ENCODE measurements at places on chromosomes 3 and 15.

DNA sequence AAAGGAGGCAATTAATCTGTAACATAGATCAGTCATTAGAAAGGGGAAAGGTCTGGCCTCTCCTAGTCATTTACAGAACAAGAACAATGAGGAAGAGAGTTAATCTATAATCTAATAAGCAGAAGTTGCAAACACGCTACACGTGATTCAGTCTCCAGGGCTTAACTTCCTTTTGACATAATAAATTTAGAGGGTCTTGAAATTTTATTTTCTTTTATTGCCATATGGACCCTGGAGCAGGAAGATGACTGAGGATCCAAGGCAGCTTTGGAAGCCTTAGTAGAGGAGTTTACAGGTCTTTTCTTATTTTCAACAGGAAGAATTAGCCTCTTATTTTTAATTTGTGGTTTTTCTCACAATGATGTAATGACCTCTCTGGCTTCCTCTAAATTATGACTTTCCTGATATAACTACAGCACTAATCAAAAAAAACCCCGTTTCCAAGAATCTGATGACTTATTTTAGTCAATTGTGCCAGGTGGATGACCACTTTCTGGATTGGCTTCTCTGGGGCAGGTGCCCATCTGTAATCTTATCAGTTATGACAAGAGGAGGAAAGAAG lies 32.2 kb downstream of the ADGRG7 start:
- no peak for DNase-seq

DNA sequence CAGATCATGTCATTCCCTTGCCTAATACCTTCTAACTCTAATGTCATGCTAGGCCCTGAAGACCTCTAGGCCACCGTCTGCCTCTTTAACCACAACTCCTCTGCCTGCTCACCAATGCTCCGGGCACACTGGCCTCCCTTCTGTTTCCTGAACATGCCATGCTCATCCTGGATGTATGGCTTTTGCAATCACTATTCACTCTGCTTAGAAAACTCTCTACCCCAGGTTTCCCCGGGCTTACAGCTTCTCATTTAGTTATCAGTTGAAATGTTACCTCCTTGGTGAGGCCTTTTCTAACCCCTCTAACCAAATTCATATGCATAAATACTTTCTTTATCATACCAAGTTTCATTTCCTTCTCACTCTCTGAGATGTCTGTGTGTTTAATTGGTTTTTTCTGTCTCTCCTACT lies 727.8 kb upstream of the CFAP20DC start:
- DNase-seq: no peak

DNA sequence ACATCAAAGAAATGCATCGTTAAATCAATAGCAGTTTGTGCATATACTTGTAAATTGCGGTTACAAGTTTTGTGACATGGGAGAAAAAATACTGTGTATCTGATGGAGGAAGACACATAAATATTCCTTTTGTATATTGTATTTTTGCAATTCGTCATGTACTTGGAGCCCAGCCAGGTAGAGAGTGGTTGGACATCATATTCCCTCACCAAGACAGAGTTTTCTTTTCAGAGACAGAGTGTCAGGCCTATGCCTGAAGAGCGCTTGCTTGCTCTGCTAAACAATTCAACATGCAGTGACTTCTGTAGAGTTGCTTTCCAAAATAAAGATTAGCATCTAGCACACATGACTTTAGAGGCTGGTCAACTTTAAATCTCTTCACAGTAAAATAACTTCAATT lies 24.8 kb upstream of the MEIS2 start:
- DNase-seq: no peak

GRCh38 chr15:94584833-94585244 lies 353.5 kb downstream of the MCTP2 start:
- peak; percentile 56 for DNase-seq

- peak; percentile 28 for DNase-seq
These were observed 3.6 kb downstream of the SIAH2 start for GRCh38 chr3:150759319-150759718.

- DNase-seq: no peak
These were observed 7.7 kb downstream of the GALNT15 start for GRCh38 chr3:16182183-16182582.

- no peak for DNase-seq
These were observed 1.9 kb upstream of the PDIA5 start for GRCh38 chr3:123064914-123065313.

DNA sequence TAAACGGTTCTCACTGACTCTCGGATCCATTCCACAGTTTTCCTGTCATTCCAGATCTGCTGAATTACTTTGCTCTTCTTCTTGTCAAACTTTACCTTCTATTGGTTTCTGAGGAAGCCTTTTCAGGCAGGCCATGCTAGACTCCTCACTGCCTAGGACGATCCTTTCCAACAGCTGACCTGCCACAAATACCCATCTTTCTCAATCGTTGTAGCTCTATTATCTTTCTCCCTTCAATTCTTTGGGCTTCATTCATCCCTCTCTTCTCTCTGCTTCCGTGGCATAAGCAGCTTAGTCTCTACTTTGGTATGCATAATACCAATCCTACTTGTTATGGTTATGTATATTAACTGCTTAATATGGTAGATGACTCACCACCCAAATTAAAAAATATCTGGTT lies 421.8 kb downstream of the NLGN1 start:
- no peak for DNase-seq

DNA sequence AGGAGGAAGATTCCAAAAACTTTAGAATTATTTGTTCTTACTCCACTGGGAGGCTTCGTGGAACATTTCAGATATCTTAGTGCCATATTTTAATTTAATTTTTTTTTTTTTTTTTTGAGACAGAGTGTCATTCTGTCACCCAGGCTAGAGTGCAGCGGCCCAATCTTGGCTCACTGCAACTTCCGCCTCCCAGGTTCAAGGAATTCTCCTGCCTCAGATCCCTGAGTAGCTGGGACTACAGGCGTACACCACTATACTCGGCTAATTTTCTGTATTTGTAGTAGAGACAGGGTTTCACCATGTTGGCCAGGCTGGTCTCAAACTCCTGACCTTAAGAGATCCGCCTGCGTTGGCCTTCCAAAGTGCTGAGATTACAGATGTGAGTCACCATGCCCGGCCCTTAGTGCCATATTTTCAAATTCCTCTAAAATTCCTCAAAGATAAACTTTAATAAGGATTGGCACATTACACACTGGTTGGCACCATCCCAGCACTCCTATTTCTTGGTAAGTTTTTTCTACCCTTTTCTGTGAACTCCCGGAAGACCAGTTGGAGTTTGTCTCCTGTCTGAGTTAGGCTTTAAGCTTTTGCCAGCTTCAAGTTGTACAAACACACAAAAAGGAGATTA lies 693.7 kb downstream of the MCTP2 start:
- DNase-seq: no peak

GRCh38 chr3:180036671-180037455 lies at the start of gene PEX5L:
Gene PEX5L (minus strand): TSS chr3:180036937. CDS start chr3:180036599, 338 bp downstream.
- peak; percentile 4 for DNase-seq

DNA sequence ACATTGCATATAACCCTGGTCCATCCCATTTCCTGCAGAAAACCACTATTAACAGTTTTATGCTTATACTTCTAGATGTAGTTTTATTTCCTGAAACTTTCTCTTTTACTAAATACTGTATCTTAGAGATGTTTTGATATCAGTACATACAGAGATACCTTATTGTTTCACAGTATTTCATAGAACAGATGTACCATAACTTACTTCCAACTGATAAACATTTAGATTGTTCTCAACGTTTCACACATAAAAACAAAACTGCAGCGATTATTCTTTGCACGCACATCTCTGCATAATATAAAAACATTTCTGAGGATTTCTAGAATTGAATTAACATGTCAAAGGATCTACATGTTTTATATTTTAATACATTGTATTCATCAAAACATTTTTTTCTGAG lies 2.6 kb downstream of the ZNF80 start:
- no peak for DNase-seq

- DNase-seq: no peak
These were observed 357 bp upstream of the MAN2C1 start for GRCh38 chr15:75368689-75369239.

- no peak for DNase-seq
These were observed 77.8 kb upstream of the LPP start for GRCh38 chr3:188076176-188076575.

- DNase-seq: no peak
These were observed 565.7 kb downstream of the FGF12 start for GRCh38 chr3:192161661-192162060.

GRCh38 chr3:4688411-4688810 lies 195.3 kb downstream of the ITPR1 start:
- no peak for DNase-seq

DNA sequence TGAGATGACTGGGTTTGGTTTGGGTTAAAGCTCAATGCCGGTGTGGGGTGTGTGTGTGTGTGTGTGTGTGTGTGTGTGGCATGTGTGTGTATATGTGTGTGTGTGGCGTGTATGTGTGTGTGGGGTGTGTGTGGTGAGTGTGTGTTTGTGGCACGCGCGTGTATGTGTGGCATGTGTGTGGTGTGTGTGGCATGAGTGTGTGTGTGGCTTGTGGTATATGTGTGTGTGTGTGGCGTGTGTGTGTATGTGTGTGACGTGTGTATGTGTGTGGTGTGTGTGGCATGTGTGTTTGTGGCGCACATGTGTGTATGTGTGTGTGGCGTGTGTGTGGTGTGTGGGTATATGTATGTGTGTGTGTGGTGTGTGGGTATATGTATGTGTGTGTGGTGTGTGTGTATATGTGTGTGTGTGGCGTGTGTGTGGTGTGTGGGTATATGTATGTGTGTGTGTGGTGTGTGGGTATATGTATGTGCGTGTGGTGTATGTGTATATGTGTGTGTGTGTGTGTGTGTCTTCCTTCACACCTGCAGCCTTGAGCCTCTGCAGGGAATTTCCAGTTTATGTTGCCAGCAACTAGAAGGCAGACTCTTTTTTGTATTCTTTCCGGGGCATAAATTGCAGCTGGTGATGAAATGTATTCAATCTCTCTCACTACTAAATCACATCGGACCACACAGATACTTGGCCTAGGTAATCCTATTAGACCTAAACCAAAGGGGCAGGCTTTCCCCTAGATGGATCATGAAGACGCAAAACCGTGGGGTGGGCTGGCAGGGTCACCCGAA lies 34.8 kb downstream of the CHRD start:
- no peak for DNase-seq

DNA sequence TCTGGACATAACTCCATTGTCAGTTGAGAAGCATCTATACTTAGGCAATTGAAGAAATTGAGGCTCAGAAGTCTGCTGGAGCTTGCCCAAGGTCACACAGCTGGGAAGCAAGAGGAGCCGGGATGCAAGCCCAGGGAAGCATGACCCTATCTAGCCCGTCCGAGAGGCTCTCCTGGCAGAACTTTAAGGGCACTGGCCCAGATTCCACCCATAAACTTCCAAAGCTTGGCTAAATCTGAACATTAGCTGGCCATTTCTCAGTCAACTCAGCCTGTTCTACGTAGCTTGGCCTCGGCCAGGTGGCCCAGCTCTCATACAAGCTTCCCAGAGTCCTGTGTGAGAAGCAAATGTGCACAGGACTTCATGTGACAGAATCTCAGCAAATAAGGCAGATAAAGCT lies 75.8 kb downstream of the LRIG1 start:
- DNase-seq: no peak

GRCh38 chr3:16671690-16672089 lies 66.5 kb upstream of the DAZL start:
- DNase-seq: no peak

DNA sequence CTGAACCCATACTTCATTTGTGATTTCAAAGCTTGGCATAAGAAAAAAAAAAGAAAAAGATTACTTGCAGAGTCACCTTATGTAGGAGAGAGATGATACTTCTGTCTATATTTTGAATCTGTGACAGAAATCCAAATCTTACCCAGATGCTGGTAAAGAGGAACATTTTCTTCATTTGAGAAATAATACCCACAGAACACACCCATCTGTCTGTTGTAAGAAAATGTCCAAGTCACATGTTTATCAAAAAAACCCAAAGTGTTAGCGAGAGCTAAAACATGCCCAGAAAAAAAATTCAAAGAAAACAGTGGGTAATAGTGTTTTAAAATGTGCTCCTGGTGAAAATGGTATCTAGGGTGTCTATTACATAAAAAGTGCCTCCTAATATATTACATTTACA lies 18.0 kb upstream of the RAP2B start:
- DNase-seq: no peak

DNA sequence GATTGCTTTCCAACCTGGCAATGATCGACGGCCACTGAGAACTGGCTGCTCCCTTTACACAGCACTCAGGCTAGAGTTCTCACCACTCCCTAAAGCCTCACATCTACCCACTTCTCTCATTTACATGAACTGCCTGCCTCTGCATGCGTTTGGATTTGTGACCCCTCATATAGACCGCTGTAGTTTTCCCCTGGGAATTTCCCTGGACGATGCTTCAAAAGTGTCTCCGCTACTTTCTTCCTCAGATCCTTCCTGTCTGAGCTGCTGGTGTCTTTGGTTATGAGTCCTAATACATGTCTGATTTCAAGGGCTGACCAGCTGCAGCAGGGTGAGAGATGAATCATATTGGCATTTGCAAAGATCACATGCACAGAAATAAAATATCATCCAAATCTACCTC lies 116.7 kb upstream of the ETV5 start:
- DNase-seq: no peak

- DNase-seq: no peak
These were observed 728.1 kb upstream of the GRM7 start for GRCh38 chr3:6132684-6133432.

- no peak for DNase-seq
These were observed 59.2 kb downstream of the SPSB4 start for GRCh38 chr3:141110322-141110721.

GRCh38 chr3:135154186-135154585 lies 359.1 kb downstream of the EPHB1 start:
- no peak for DNase-seq

DNA sequence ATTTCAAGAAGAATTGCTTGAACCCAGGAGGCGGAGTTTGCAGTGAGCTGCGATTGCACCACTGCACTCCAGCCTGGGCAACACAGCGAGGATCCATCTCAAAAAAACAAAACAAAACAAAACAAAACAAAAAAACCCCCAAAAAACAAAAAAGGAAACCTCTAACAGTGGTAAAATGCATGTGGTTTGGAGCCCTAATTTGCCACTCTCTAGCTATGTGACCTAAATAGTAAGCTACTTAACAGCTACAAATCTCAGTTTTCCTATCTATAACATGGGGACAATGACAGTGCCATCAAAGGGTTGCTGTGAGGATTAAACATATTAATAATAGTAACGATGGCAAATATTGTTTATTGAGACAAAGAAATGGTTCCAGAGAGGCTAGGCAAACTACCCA lies 119.4 kb upstream of the LMOD3 start:
- DNase-seq: no peak

DNA sequence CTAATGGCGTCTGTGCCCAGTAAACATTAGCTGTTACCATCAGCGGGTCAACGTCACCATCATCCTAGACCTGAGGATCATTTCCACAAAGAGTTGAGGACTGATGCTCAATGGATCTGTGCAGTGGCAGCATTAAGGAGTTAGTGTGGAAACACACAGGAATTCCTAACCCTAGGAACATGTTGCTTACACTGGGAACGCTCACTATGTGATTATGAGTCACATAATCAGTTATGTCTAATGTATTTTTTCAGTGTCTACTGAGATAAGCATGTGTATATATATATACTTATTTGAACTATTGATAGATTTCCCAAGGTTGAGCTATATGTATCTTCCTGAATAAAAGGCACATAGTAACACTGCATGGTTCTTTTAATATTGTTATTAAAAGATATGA lies 19.0 kb downstream of the ARNT2 start:
- DNase-seq: no peak

Data from stimulated activated CD4-positive, alpha-beta T cell treated with anti-CD3 and anti-CD28 coated beads, Interleukin-4, amount 100 ng/mL, for 24 hours (primary cell).